ENCODE measurements at places on chromosomes 13 and 19. TPM values are rescaled to one million over a fixed set of nuclear protein-coding genes. Genes with fewer than 3 reads are reported as not detected.
A peak's percentile ranks its signal among the peaks of the same experiment; 100 is the strongest.

DNA sequence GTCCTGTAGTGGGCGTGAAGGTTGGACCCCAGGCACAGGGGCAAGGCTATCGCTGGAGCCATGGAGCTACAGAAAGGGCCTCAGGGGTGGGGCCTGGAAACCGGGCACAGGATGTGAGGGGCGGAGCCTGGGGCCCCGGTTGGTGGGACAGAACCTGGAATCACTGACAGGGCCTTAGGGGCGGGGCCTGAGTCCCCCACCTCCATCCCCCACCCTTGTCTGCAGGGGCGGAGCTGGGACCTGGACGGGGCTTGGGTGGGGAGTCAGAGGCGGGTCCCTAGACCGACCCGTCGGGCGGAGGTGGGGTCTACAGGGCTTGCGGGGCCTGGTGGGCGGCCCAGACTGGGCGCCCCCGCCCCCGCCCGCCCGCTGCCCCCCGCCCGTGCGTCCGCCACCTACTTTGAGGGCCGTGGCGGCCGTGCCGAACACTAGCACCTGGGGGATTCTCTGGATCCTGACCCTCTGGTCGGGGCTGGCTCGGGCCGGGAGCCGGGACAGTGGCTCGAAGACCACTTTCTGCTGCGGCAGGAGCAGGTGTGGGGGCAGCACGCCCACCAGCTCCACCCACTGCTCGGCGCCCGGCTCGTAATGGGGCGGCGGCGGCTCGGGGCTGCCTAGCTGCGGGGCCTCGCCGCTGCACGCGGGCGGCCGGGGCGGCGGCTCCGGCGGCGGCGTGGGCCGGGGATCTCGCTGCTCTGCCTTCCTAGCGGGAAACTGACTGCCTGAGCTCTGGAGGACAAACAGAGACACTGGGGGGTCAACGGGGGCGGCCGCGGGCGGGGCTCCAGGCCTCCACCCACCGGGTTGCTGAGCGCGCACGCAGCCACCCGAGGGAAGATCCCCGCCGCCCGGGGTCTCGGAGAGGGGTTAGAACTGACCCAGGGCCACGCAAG is 26.3 kb downstream of the DCAF15 start:
- DNase-seq = peak; percentile 89

- no peak for DNase-seq
Observed at GRCh38 chr19:48724796-48725753, 5.5 kb upstream of the MAMSTR start.

DNA sequence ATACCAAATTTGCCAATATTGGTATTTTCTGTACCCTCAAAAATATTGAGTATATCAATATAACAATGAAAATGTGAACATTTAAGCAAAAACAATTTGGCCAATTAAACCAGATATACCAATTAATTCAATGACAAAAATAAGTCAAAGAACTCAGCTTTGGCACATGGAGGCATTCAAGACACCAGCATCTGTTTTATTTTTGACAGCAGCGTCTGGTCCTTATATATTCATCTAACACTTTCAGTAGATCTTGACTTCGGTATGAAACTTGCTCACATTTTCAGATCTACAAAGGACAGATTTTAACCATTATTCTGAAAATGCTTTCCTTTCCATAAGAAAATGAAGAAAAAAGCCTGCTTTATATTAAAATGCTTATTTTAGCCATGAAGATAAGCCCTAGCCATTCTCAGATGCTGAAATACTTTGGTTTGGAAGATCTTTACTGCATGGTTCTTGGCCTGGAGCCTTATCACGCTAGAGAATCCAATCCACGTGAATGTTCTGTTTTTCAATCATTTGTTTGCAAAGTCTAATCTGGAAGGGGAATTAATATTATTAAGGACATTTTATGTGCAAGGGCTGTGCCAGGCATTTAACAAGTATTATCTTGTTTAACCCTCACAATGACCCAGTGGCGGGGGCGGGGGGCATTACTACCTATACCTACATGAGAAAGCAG is 132.2 kb downstream of the DLEU7 start:
- DNase-seq = no peak

TMPRSS9 gene
- total RNA-seq = not detected

B3GNT8 gene
- 3.9 TPM for total RNA-seq

- no peak for DNase-seq
Observed at GRCh38 chr19:30752876-30753275, 380.7 kb downstream of the ZNF536 start.
